ENCODE measurements at places on chromosomes 3 and 15.

- DNase-seq: no peak
Observed at GRCh38 chr3:41075975-41076374, 123.3 kb upstream of the CTNNB1 start.

- no peak for DNase-seq
Observed at GRCh38 chr3:142104763-142105162, 44.6 kb downstream of the TFDP2 start.

GRCh38 chr3:127083778-127084397 is 101.0 kb downstream of the PLXNA1 start:
- DNase-seq: peak; percentile 5

GRCh38 chr3:125115640-125116039 is 59.8 kb upstream of the HEG1 start:
- DNase-seq: no peak

- no peak for DNase-seq
Observed at GRCh38 chr3:112967828-112968227, 7.1 kb downstream of the CD200R1 start.

GRCh38 chr15:55279100-55279745 is 10.4 kb downstream of the RAB27A start:
- no peak for DNase-seq

DNA sequence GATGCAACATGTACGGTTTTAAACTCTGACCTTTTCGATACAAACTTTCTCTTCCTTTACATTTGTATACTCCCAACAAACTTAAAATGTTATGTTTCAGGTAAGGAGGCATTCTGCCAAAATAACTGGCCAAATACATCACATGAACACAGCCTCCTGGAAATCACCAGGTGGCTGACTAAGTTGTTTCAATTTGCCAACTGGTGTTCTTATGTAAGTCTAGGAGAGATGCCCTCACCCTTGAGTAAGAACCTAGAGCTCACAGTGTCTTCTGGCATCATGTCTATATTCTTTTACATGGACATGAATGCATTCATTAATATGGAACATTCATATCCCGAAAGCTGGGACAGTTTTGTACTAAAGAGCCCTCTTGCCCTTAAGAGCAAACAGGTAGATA is 341.1 kb upstream of the NR2F2 start:
- no peak for DNase-seq

DNA sequence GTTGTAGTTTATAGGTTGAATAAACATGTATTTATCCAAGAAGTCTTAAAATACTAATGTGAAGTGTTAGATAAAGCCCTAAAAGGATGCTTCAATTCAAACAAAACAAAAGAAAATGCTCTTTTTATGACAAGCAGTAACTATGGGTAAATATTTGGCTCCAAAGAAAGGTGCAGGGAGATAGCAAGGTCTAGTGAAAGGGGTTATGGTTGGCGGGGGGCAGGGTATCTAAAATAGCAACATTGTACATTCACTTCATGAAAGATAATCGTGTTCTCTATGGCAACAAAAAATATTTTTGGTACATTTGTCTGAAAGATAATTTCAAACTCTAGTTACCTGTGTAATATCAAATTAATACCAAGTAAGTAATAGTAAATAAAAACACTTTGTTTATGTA is 149.5 kb downstream of the FGF12 start:
- DNase-seq: no peak

DNA sequence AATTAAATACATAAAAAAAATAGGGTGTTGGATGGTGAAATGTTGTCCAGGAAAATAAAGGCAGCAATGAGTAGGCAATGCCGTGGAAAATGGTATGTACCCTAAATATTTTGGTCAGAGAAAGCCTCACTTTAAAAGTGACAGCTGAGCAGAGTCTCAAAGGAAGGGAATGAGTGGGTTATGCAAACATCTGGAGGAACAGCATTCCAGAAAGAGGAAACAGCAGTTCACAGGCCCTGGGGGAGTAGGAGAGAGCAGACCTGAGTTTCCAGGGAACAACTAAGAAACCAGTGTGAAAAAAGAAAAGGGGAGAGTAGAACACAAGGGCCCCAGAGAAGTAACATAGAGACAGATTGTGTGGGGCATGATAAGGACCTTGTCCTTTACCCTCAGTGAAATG is 230.0 kb upstream of the CNTN3 start:
- no peak for DNase-seq

DNA sequence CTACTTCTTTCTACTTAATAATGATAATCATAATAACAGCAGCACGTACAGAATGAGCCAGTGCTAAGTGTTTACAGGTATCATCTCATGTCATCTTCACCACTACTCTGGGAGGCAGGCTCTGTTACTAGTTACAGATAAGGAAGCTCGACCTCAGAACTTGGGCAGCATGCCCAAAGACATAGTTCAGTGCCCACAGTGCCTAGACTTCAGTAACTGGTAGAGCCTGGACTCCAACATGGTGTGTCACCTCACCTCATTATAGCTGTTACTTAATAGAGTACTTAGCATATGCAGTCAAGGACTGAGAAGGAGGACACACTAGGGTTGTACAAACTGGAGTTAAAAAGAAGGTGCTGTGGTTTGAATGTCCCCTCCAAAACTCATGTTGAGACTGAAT is 7.6 kb downstream of the GADL1 start:
- DNase-seq: no peak

DNA sequence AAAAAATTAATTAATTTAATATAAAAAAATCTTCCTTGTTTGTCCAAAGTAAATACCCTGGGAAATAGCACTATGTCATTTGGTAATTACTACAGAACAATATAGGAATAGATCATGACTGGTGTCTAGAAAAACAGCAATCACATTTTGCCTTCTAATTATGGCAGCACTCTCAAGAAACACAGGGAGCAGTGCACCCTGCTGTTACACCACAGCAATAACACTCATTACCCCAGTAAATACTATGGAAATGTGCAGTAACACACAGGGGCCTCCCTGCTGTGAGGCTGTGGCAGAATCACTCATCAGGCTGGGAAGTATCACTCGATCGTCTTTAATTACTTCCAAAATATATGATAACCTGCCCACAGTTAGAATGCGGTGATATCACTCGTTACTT is 646.0 kb downstream of the TUSC7 start:
- peak; percentile 42 for DNase-seq

DNA sequence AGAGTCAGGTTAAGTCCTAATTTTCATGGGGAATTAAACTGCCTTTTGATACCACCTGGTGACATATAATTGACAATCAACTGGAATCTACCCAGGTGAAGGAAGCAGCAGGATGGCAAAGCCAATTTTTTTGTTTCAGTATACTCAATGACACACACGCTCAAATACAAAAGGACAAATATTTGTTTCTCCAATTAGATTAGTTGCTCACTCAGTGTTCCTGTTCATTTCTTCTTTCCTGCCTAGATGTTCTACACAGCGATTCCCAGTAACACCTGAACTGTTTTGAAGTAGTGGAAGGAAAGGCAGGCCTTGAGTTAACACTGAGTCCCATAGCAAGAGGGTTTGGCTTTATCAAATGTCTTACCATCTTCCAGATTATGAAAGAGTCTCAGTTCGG is 157.5 kb downstream of the PDZRN3 start:
- no peak for DNase-seq

DNA sequence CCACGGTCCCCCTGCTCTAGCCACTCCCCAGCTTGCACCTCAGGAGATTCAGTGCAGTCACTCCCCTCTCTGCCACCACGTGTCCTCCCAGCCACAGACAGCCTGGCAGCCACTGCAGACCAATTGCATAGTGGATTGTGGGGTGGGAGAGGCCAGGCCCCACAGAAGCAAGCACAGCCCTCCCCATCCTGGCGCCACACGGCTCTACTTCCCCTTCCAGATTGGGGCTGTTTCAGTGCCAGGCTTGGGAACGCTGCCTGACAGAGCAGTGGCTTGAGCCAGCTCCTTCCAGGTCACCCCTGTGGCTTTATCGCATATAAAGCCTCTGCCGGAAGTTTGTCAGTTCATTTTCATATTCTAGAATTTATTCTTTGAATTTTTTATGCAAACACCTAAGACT is 90.7 kb downstream of the TMEM266 start:
- DNase-seq: peak; percentile 41

DNA sequence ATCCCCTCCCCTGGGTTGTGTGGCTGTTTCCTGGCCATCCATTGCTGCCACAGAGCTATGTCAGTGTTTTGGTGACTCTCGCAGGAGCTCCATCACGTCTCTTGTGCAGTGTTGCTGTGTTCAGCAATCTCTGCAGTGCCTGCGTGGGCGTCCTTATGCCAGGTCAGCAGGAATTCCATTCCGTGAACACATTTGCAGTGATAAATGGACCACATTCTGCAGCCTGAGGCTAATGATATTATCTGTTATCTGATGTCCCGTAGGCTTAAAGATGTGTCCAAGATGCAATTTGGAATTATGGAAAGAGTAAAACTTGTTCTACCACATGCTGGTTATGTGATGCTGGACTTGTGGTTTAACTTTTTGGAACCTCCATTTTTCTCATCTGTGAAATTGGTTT is 25.5 kb upstream of the COL6A6 start:
- no peak for DNase-seq

DNA sequence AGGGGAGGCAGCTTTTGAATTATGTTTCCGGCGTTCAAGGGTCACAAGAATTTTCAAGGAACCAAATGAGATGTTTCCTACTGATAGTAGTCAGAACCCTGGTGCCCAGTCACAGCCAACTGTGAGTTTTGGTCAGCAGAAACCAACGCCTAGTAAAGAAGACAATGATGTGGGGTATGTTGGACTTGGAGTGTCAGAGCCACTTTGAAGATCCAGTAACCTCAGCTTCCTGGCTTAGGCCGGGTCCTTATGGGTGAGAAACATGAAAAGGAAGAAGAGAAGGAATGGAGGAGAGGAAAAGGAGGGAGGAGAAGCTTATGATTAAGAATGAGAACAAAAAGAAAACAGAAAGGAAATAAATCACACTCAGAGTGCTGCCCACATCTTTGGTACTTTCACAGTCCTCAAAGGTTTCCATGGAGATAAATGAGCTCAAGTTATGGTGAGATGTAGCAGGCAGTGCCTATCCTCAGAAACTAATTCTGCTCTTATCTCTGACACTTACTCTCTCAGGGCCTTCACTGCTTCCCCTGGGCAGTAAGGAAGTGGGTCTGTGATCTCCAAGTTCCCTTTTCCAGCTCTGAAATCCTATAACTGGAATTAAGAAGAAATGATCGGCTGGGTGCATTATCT is 2.0 kb upstream of the MCF2L2 start:
- no peak for DNase-seq

DNA sequence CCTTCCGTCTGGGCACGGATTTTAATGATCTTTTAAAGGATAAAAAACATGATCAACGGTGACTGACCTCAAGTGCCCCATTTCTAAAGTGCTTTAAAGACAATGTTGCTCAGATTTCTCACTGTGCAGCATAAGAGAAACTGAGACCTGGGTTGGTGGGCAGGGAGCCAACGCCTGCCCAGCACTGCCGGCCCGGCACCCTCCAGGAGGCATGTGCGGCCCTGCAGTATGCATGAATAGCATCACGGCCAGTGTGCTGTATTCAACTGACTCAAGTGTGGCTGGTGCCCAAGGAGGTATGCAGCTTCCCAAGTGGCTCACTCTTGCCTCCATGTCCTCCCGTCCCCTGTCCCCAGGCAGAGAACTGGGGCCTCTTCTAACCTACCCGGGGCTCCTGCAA is 30.3 kb downstream of the SEC61A1 start:
- DNase-seq: no peak

GRCh38 chr15:99154271-99154670 is 49.4 kb downstream of the SYNM start:
- no peak for DNase-seq

DNA sequence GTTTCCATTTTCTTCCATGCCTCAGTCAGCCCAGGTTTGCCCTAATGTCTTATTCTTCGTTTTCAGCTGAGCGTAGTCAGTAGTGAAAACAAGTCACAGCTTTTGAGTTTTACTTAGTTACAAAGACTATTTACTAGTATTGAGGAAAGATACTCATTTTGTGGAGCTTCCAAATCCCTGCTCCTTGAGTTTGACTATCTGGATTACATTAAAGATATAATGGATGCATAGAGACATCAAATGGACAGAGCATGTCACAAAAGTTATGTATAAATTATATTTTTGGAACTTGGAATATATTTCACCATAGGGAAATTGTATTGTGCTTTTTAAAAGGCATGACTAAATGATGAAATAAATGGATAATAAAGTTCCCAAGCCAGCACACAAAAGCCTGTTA is 54.6 kb upstream of the AKAP13 start:
- no peak for DNase-seq

- peak; percentile 39 for DNase-seq
Observed at GRCh38 chr3:54146506-54147239, 24.3 kb downstream of the CACNA2D3 start.

DNA sequence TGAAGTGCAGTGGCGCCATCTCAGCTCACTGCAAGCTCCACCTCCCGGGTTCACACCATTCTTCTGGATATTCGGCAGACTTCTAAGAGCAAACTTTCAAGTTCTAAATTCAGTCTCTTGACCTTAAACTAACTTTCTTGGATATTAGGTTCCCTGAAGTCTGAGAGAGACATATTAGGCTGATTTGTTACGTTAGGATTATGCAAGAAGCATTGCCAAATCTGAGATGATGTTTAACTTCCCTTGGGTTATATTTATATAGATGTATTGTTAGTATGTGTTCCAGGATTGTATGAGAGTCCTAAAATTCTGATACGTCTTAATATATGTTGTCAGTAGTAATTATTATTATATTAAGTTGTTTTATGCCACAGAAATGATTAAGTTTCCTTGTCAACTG is 80.1 kb downstream of the SLC6A1 start:
- DNase-seq: no peak

- no peak for DNase-seq
Observed at GRCh38 chr3:100032243-100032642, 82.1 kb downstream of the FILIP1L start.

DNA sequence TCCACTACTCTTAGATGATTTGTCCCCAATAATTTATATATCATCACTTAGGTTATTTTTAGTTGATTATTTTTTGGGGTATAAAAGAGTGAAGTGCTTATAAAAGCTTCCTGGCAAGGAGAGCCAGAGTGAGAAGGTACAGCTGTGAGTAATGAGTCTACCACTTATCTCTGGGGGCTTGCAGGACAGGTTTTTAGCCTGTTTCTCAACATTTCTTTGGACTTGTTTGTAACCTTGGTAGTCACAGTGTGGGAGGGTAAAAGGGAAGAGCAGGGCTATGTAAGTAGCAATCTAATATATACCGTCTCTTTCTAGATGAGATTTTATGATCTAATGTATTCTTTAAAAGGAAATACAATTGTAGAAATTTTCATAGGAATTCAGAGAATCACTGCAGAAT is 321.3 kb upstream of the GOLIM4 start:
- no peak for DNase-seq

GRCh38 chr3:16801698-16802097 is 83.1 kb upstream of the PLCL2 start:
- DNase-seq: no peak
